T-cell (primary cell): ENCODE measurements at places on chromosomes 2 and 18. TPM values are rescaled to one million over a fixed set of nuclear protein-coding genes. Genes with fewer than 3 reads are reported as not detected.

GRCh38 chr2:234479465-234479864, 17.4 kb downstream of the ARL4C start:
- H3K27me3 ChIP-seq, result no peaks in the 10 kb centered on the region
- H3K4me3 ChIP-seq, result no peak overlapping the region
- H3K4me1 ChIP-seq, result peaks cover 53% of the 10 kb centered on the region
- no peaks in the 10 kb centered on the region for H3K36me3 ChIP-seq
- no peak overlapping the region for H3K27ac ChIP-seq

DNA sequence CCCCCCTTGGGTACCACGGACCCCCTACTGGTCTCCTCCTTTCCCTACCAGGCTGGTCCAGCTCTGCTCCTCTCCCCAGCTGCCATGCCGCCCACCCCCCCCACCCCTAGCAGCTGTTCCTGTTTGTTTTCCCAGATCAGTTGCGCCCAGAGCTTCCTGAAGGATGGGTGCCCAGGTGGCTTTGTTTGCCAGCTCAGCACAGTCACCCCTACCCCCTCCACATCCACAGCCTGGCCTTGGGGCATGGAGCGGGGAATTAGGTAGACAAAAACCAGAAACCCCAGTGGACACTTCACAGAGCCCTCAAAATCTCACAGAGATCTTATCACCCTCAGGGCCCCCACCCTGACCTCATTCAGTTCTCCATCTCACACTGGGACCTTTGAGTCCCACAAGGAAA, 3.7 kb upstream of the CRYBA2 start:
- H3K27me3 ChIP-seq, result peaks cover 97% of the 10 kb centered on the region
- H3K36me3 ChIP-seq, result no peaks in the 10 kb centered on the region
- no peak overlapping the region for H3K27ac ChIP-seq
- H3K4me1 ChIP-seq, result no peaks in the 10 kb centered on the region
- DNase-seq, result no peak

DNA sequence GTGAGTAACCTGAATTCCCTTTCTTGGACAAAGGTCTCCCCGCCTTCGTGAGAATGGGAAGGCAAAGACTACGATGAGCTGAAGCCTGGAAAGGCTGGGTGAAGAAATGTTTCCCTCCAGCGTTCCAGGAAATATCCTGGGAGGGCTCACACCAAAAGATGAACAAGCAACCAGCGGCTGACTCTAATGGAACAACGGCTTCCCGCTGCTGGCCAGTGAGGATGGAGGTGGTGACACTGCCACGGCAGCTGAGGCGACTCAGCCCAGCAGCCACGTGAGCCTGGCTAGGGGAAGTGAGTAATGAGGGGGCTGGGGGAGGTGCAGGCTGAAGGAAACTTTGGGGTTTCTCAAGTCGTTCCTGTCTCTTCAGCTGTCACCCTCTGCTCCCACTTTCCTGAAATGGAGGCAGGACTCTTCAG, 105.0 kb upstream of the SMAD7 start:
- no peak overlapping the region for H3K27ac ChIP-seq
- H3K27me3 ChIP-seq, result no peaks in the 10 kb centered on the region
- no peak overlapping the region for H3K4me3 ChIP-seq
- peaks cover 28% of the 10 kb centered on the region for H3K4me1 ChIP-seq
- H3K36me3 ChIP-seq, result no peaks in the 10 kb centered on the region
- no peak for DNase-seq

- H3K27ac ChIP-seq, result no peak overlapping the region
- H3K4me1 ChIP-seq, result peaks cover 3% of the 10 kb centered on the region
- peaks cover 11% of the 10 kb centered on the region for H3K27me3 ChIP-seq
- no peak for DNase-seq
Measured at GRCh38 chr2:1813371-1813770, 69.1 kb upstream of the PXDN start.

DNA sequence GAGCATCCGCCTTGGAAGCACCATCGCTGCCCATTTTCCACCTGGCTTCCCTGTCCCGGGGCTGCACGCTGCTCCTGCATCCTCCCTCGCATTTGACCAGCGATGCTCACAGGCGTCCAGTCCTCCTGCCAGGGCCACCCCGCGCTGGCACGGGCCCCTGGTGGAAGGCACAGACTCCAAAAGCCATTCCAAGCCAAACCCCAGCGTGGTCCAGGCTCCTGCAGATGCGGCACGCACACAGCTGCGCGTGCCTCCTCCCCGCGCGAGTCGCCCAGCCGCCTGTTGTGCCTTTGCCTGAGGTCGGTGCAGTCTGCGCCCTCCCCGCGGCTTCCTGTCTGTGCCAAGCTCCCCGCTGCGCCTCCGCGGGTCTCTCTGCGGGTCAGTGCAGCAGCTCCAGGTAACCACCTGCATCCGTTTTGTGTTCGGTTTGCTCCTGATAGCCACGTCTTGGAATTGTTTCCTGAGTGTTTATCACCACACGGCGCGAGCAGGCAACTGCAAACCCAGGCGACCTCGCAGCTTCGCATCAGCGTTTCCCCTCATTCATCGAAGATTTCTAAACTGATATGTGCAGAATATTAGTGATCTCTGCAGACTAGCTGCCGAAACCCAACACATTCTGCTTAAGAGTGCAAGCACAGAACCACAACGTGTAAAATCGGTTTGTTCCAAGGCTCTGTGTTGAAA, 65.2 kb upstream of the SALL3 start:
- H3K27ac ChIP-seq, result no peak overlapping the region
- no peak for DNase-seq
- H3K4me3 ChIP-seq, result no peak overlapping the region
- H3K27me3 ChIP-seq, result peaks cover 13% of the 10 kb centered on the region

DNA sequence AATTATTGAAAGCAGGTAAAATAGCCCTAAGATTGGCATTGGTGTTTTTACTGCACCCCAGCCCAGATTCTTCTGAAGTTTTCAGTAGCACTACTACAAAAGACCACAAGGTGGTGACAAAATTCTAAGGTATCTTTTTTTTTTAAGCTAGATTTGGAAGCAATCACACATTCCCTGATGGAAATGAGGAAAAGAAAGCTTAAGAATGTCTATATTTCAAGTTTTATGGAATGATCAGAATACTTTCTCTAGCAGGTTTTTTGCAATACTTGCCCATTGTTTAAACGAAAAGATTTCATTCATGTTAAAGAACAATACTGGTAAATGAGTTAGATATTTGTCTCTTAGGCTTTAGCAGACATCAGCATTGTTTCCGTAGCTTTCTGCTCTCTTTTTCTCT, 32.1 kb upstream of the ZNF638 start:
- no peaks in the 10 kb centered on the region for H3K36me3 ChIP-seq
- H3K4me1 ChIP-seq, result no peaks in the 10 kb centered on the region
- H3K4me3 ChIP-seq, result no peak overlapping the region

GRCh38 chr2:20962939-20963557, 80.8 kb downstream of the APOB start:
- no peaks in the 10 kb centered on the region for H3K36me3 ChIP-seq
- H3K27ac ChIP-seq, result no peak overlapping the region
- H3K4me3 ChIP-seq, result no peak overlapping the region
- no peaks in the 10 kb centered on the region for H3K27me3 ChIP-seq
- peak; percentile 36 for DNase-seq

The CCDC148 gene
- total RNA-seq, result not detected

The ZNF638 gene
- 112 TPM for total RNA-seq
